Mucosa of descending colon (tissue), 3 donors: ENCODE measurements at places on chromosomes 3 and 15. TPM values are rescaled to one million over a fixed set of nuclear protein-coding genes. Genes with fewer than 3 reads are reported as not detected.

- DNase-seq, result no peak
These were observed 334.0 kb upstream of the NR2F2 start for GRCh38 chr15:95996494-95996893.

- DNase-seq, result no peak
These were observed 247.8 kb upstream of the ALCAM start for GRCh38 chr3:105118905-105119304.

DNA sequence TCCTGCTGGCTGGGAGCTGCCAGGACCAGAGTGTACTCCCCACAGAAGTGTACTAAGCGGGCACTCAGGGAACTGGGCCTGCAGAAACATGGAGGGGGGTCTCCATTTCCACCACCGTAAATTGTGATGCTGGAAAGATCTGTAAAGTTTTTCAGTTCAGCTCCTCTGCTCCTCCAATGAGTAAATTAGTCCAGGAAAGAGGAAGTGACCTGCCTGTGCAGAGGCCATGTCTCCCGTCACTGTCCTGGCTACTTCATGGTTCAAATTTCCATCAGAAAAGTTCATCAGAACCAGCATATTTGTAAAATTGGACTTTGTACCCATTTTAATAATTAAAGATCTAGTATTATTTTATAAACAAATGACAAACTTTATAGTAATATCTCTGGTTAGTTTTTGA lies 226.7 kb upstream of the THBS1 start:
- DNase-seq, result no peak

- no peak for DNase-seq
These were observed 11.3 kb downstream of the TBC1D2B start for GRCh38 chr15:78065973-78066946.

DNA sequence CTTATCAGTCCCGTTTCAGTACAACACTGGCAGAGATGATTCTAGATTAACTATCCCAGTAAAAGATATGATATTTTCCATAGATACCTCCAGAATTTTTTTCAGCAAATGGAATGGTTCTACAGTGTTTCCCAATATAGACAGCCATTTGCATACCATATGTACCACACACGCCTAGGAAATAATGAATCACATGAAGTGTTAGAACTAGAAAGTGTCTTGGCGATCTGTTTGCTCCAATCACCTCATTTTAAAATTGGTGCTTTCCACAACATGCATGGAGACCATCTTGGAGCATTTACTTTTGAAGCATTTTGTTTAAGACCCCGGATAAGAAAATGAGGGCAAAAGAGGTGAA lies 2.0 kb downstream of the C2CD4A start:
- DNase-seq, result no peak

DNA sequence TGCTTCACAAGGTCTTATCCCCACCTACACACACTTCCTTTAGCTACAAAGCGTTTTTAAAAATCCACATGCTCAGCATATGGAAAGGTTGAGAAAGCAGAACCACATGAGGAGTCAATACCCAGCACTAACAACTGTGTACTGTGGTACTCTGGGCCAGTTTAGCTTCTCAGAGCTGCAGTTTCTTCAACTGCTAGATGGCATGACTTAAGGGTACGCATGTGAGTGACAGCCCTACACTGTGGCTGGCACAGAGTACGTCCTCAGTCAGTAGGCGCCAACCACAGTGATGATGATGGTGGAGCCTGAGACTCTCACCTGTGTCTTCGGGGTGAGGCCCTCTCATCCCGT lies 17.4 kb downstream of the CCDC12 start:
- no peak for DNase-seq

DNA sequence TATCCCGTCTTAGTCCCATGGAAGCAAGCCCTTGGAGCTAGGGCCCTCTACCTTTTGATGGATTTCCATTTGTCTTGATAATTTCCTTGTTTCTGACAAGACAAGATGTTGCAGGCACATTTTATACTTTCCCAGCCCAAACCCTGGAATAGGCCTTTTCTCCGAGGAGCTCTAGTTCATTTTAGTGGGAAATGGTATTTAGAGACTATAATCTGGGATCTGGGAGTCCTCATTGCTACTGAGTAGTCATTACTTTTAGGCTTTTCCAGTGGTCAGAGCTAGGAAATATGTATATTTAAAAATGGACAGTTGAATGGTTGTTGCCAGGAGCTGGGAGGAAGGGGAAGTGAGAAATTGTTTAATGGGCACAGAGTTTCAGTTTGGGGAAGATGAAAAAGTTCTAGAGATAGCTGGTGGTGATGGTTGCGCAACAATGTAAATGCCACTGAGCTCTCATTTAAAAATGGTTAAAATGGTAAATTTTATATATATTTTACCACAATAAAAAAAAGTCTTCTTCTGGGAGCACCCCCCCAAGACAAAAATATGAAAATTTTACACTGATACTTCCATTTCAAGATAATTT lies 31.6 kb downstream of the MLH1 start:
- DNase-seq, result no peak

DNA sequence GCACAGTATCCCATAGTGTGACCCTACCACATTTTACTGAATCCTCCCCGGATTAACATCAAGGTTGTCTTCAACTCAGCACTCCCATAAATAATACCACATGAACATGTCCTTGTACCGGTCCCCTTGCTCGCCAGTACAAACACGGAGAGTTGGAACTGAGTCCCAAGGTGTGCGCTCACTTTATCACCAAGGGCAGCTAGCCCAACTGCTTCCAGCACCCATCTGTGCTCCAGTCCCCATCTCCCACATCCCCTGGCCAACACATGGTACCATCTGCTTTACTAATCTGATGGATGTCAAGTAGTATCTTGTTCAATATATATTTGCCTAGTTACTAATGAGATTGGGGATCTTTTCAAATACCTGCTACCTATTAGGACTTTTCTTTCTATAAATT lies 64.7 kb downstream of the ISG20 start:
- DNase-seq, result no peak

DNA sequence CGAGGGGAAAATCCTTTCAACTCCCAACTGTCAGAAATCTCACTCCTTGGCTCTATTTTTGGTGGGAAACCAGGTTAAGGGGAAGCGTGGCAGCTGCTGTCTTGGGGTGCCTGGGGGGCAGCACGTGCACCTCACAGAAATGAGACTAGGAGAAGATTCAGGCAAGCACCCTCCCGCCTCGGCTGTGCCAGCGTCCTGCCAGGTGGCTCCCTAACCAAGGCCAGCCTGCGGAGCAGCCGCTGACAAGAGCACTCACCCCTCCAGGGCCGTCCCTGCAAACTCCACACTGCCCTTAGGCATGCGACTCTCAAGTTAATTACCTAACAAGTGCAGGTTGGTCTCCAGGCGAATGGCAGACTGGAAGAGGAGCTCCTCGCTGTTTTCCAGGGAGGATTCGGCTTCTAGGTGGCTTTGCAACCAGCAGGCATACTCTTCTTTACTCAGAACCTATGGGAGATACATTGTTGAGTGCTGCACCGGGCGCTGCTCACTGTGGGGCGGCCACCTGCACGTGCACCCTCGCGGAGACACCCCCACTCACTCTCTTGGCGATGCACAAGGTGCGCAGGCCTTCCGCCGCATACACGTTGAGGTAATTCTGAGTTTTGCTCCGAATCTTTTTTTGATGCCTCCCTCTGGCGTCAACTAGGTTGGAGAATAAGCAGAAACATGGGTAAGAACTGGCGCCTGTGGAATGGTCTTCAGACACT lies 155.3 kb downstream of the ATP10A start:
- DNase-seq, result no peak

- DNase-seq, result no peak
These were observed 53.5 kb upstream of the LEKR1 start for GRCh38 chr3:156772588-156773206.

DNA sequence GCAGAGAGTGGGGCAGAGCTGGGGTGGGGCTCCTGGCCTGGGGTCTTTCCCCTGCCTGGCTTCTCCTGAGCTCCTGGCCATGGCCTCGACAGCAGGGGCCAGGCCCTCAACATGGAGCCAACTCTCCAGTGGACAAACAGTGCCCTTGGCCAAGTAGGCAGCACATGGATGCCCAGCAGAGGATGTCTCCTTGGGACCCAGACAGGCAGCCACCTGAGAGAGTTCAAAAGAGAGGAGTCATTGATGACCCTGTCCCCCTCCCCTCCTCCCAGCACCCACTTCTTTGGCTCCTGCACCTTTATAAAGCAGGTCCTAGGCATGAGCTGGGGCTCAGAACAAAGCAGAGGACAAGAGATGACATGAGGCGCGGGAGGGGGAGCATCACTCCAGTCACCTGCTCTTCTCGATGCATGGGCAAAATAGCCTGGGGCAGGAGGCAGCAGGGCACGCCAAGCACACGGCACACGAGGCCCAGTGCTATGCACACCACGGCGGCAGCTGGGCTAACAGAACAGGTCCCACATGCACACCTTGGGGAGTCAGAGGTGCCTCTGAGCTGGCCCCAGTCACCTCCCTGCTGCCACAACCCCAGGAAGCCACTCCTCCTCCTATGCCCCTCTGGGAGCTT lies 27.4 kb downstream of the SHISA5 start:
- no peak for DNase-seq

GRCh38 chr3:196569003-196569516 lies 600 bp downstream of the FBXO45 start:
- peak; percentile 43 for DNase-seq

DNA sequence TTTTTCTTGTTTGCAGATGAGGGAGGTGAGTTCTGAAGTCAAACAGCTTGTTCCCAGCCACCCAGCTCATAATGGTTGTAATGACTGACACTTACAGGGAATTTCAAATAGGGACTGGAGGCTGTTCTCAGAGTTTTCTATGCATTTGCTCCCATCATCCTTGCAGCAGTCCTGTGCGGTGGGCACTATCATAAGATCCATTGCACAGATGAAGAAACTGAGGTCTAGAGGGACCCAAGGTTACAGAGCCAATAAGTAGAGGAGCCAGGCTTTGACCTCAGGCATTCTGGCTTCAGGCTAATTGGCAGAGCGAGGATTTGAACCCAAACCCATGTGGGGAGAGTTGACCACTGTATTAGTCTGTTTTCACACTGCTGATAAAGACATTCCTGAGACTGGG lies 32.4 kb downstream of the FAH start:
- DNase-seq, result no peak

DNA sequence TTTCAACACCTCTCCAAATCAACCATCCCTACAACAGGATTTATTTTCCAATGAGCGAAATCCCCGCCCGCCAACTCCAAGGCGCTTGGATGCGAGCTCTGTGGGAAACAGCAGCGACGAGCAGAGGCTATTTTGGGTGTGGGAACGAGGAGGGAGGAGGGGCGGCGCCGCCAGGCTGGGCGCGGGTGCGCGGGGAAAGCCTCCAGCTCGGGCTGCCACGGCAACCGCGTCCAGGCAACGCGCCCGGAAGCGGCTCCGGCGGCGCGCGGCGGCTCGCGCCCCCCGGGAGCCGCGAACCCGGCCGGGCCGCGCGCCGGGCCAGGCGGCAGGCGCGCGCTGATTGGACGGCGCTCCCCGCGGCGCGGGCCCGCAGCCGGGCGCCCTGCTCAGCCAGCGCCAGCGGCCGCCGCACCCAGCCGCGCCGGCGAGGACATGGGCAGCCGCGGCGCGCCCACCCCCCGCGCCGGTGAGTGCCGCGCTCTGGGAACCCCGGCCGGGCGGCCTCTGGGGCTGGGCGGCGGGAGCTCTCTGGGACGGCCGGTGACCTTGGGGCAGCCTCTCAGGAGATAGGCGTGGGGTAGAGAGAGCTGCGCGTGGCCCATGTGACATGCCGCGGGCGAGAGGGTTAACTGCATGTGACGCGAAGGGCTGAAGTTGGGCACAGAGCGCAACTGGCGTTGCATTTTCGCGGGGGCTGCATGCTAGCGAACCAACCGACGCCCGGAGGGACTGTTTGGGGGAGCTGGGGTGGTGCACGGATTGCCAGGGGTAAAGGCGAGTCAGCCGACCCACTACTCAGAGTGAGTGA lies at the start of gene FAM81A:
TSS of gene FAM81A (plus strand) at position 370 of the 808 bp plus-strand sequence. CDS start 20,441 bp downstream, outside the sequence.
- DNase-seq, result peak; percentile 74

DNA sequence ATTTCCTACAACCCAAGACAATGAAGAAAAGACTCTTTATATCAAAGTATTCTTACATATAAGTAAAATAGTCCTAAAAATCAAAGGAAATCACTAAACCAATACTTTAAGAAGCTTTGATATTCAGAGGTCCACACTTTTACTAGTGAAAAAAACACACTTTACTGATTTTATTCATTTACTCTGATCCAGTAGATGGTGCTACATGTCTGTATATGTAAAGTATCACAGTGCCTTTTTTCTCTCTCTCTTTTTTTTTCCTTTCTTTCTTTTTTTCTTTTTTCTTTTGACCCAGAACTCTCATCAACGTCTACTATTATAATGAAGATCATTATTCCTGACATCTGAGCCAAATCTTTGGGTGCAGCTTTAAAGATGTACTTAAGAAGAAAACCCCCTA lies 10.8 kb upstream of the CCDC39 start:
- DNase-seq, result no peak

DNA sequence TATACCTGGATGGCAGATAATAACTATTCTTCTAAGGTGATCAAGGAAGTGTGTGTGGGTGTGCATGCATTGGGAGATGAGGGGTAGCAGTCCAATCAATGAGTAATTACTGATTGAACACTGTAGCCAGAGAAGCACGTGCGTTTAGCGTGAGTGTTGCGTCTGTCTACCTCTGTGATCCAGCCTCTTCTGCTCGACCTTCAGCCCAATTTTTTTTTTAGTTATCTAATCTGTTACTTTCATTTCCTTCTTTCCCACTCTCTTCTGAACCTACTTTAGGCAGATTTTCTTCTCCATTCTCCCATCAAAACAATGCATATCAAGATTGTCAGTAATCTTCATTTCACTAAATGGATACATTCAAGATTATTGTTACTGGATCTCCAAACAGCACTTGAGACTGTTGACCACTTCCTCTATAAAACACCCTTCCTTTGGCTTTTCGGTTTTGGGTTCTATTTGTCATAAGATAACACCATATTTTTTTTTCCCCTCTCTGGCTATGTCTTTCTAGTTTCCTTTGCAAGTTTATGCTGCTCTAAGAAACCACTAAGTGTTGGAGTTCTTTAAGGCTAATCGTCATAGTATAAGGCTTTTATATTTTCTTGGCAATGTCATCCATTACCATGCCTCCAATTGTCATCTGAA lies 41.0 kb downstream of the MCTP2 start:
- DNase-seq, result no peak

GRCh38 chr3:128319107-128319506 lies 147.6 kb downstream of the DNAJB8 start:
- no peak for DNase-seq

- DNase-seq, result no peak
These were observed 69.5 kb upstream of the VEPH1 start for GRCh38 chr3:157572559-157573270.

GRCh38 chr3:129610276-129610675 lies 3.8 kb upstream of the PLXND1 start:
- DNase-seq, result no peak

DNA sequence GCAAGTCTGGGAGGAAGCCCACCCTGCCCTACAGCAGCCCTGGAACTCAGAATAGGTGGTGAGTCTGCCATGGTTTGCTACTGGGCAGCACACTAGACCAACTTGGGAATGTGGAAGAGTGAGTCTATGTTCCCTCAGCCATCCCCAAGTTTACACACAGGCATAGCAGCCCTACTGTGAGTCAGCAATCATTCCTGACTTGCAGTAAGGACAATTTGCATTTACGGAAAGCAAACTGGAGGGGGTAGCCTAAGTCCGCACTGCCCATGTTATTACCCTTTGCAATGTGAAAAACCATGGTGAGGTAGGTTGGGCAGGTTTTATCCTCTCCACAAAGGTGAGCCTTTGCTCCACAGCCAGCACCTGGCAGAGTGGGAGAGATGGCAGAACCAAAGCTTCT lies 4.6 kb downstream of the TCTA start:
- no peak for DNase-seq

Gene CPLX3
- not detected for total RNA-seq

Gene PARP14
- total RNA-seq, result 43.8 TPM

Gene TBL1XR1
- 178 TPM for total RNA-seq

Gene CD86
- 3.7 TPM for total RNA-seq

Gene C2CD4A
- total RNA-seq, result 0.29 TPM

Gene GOLGA6B
- total RNA-seq, result not detected

Gene MORC1
- total RNA-seq, result not detected

Gene NEDD4
- 21.5 TPM for total RNA-seq

Gene TUSC7
- total RNA-seq, result not detected
